ENCODE measurements at places on chromosomes 1 and 21. TPM values are rescaled to one million over a fixed set of nuclear protein-coding genes. Genes with fewer than 3 reads are reported as not detected.

SLC9C2 gene
- 0.31 TPM for polyA plus RNA-seq

LRRC38 gene
- polyA plus RNA-seq = not detected

DTL gene
- polyA plus RNA-seq = 1.1 TPM

CELA3A gene
- polyA plus RNA-seq = not detected

OR2M3 gene
- not detected for polyA plus RNA-seq

ERICH3 gene
- polyA plus RNA-seq = not detected

TMEM167B gene
- 52.2 TPM for polyA plus RNA-seq

KRTAP13-2 gene
- not detected for polyA plus RNA-seq

NDUFV3 gene
- polyA plus RNA-seq = 22.7 TPM

ARTN gene
- polyA plus RNA-seq = 2.2 TPM

TMPRSS15 gene
- 0.18 TPM for polyA plus RNA-seq

RXFP4 gene
- polyA plus RNA-seq = not detected

TNFRSF14 gene
- 1.1 TPM for polyA plus RNA-seq

KCNJ9 gene
- polyA plus RNA-seq = 8.0 TPM

BRDT gene
- not detected for polyA plus RNA-seq

OR10Z1 gene
- not detected for polyA plus RNA-seq

PDE9A gene
- polyA plus RNA-seq = 29.5 TPM

YBEY gene
- 95.3 TPM for polyA plus RNA-seq

ATG4C gene
- 11.7 TPM for polyA plus RNA-seq

TFF2 gene
- polyA plus RNA-seq = not detected

S100A9 gene
- not detected for polyA plus RNA-seq

E2F2 gene
- polyA plus RNA-seq = 0.50 TPM

RUNX3 gene
- polyA plus RNA-seq = not detected

RGS8 gene
- polyA plus RNA-seq = 8.3 TPM

LHX8 gene
- 8.8 TPM for polyA plus RNA-seq

DCAF8 gene
- polyA plus RNA-seq = 153 TPM

CCDC181 gene
- 11.2 TPM for polyA plus RNA-seq

FAAH gene
- polyA plus RNA-seq = 111 TPM

PTGFR gene
- 0.54 TPM for polyA plus RNA-seq

LCE3D gene
- not detected for polyA plus RNA-seq

CCDC17 gene
- 1.1 TPM for polyA plus RNA-seq

FAM167B gene
- polyA plus RNA-seq = not detected

GPR25 gene
- not detected for polyA plus RNA-seq

S100A7 gene
- not detected for polyA plus RNA-seq

KLHDC8A gene
- 11.7 TPM for polyA plus RNA-seq

ADAMTS4 gene
- polyA plus RNA-seq = not detected

TEDDM1 gene
- polyA plus RNA-seq = not detected

BEND5 gene
- polyA plus RNA-seq = 64.9 TPM

SPRR2F gene
- not detected for polyA plus RNA-seq

NTMT2 gene
- polyA plus RNA-seq = 0.27 TPM

UBXN10 gene
- 0.82 TPM for polyA plus RNA-seq

SLC6A17 gene
- polyA plus RNA-seq = 3.5 TPM

AQP10 gene
- not detected for polyA plus RNA-seq

HES5 gene
- not detected for polyA plus RNA-seq

AADACL4 gene
- polyA plus RNA-seq = not detected

SPAG17 gene
- polyA plus RNA-seq = 0.25 TPM

MR1 gene
- polyA plus RNA-seq = not detected

PRAMEF14 gene
- not detected for polyA plus RNA-seq

SEC16B gene
- 0.78 TPM for polyA plus RNA-seq

VN1R5 gene
- polyA plus RNA-seq = not detected

CASQ2 gene
- not detected for polyA plus RNA-seq

PDPN gene
- polyA plus RNA-seq = 0.63 TPM

TSPEAR gene
- polyA plus RNA-seq = not detected

ZBTB17 gene
- polyA plus RNA-seq = 114 TPM

GJB3 gene
- not detected for polyA plus RNA-seq
